Anterior cingulate cortex (tissue), 58 donors: ENCODE measurements at places on chromosomes 11 and 22.

GRCh38 chr11:12772324-12772723 lies 98.1 kb downstream of the TEAD1 start:
- no peak for DNase-seq

DNA sequence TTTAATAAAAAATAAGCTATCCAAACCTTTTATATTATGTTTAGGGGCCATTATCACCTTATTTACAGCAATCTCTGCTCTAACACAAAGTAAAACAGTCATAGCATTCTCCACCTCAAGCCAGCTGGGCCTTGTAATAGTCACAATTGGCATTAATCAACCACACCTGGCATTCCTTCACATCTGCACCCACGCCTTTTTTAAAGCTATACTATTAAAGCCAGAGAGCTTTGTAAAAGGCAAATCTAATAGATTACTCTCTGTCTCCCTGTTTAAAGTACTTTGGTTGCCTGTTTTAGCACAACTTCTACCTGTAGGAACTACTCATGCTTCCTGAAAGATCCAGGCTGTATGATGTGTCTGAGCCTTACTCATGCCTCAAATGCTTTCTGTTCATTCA lies 113.1 kb downstream of the CSNK2A3 start:
- no peak for DNase-seq

GRCh38 chr11:111372538-111372937 lies 6.5 kb downstream of the POU2AF1 start:
- no peak for DNase-seq

GRCh38 chr11:133992121-133992520 lies 35.4 kb upstream of the IGSF9B start:
- DNase-seq: no peak

DNA sequence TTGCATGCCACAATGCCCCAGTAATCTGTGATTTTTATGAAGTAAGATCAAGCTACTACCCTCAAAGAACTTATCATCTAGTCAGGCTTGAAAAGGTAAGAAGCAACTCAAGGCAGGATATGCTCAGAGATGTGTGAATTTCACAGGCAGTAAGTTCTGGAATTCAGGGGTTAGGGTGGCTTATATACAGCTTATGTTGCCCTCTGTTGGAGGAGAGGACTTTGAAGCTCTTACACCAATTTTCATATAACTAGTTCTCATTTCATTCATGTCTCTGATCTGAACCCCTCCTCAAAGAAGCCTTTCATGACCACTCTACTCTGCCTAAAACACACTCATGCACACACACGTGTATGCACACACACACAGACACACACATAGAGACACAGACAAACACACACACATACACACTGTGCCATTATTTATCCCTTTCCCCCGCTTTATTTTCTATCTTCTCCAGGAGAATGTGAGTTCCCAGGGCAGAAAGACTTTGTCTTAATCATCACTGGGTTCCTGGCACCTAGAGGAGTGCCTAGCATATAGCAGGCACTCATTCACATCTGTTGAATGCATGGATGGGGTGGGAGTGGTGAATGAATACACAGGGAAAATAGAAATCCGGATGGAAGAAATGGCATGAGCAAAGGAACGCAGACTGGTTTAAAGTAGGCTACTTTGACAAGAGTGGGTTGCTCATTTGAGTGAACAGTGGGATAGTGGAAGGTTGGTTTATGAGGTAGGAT lies 220.7 kb upstream of the ZBED5 start:
- DNase-seq: no peak

DNA sequence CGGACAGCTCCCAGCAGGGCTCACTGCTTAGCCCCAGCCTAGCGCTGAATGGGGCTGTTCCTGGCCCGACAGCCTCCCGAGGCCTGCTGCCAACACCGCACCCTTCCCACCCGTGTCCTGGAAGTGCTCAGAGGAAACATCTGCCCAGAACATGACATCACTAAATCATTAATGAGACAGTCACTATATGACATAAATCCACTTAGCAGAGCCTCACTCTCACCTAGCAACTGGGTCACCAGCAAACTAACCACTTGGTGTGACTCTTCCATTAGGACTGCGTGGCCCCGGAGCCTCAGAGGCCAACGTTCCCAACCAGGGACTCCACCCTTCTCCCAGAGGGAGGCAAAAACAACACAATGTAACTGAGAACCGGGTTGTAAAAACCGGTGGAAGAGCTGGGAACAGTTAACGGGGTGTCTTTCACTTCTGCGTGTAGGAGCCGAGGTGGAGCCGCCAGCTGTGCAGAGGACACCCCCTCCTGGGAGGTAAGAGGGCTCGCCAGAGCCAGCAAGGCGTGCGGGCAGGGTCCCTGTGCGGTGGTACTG lies 21.4 kb upstream of the PACSIN2 start:
- no peak for DNase-seq

- no peak for DNase-seq
These were observed 4.7 kb downstream of the WNT7B start for GRCh38 chr22:45972091-45972888.

- peak; percentile 34 for DNase-seq
These were observed 20.5 kb downstream of the UBE2L3 start for GRCh38 chr22:21587803-21588611.

GRCh38 chr11:95570845-95571244 lies 218.7 kb downstream of the FAM76B start:
- peak; percentile 40 for DNase-seq

- DNase-seq: peak; percentile 24
These were observed 132.8 kb upstream of the PITPNB start for GRCh38 chr22:28051787-28052356.

DNA sequence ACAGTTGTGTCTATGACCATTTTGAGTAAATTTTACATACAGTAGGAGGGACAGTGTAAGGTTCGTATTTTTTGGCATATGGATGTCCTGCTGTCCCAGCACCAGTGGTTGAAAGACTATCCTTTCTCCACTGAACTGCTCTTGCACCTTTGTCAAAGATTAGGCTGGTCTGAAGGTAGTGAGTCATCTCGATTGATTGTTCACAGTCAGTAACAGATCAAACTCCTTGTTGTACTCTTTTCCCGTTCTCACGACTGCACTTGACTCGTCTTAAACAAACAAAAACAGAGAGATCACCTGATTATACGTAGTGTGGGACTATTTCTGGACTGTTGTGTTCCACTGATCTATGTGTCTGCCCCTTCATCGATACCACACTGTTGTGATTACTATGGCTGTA lies 77.1 kb downstream of the DGCR2 start:
- no peak for DNase-seq

- peak; percentile 94 for DNase-seq
These were observed at the start of the genes BET1L and RIC8A for GRCh38 chr11:207208-207862. TSS of gene BET1L (minus strand) at chr11:207399. CDS start at chr11:207321, 78 bp downstream. TSS of gene RIC8A (plus strand) at chr11:207708. CDS start at chr11:208855, 1,147 bp downstream.

GRCh38 chr11:70505331-70505731 lies 107.0 kb downstream of the CTTN start:
- DNase-seq: no peak

GRCh38 chr11:69337211-69337721 lies 43.3 kb downstream of the MYEOV start:
- no peak for DNase-seq
